Activated CD8-positive, alpha-beta memory T cell treated with anti-CD3 and anti-CD28 coated beads, Interleukin-2, amount 50 U/mL, for 4 hours (primary cell): ENCODE measurements at places on chromosomes 2 and 18.

GRCh38 chr2:118982039-118982438, 40.0 kb downstream of the MARCO start:
- DNase-seq = no peak

GRCh38 chr2:106030287-106031268, 163.5 kb downstream of the UXS1 start:
- no peak for DNase-seq

- DNase-seq = no peak
Observed at GRCh38 chr18:57844319-57844718, 41.2 kb upstream of the ATP8B1 start.

- no peak for DNase-seq
Observed at GRCh38 chr2:62527478-62528210, 21.6 kb upstream of the TMEM17 start.

GRCh38 chr2:3664118-3664517, 6.1 kb downstream of the ALLC start:
- no peak for DNase-seq

DNA sequence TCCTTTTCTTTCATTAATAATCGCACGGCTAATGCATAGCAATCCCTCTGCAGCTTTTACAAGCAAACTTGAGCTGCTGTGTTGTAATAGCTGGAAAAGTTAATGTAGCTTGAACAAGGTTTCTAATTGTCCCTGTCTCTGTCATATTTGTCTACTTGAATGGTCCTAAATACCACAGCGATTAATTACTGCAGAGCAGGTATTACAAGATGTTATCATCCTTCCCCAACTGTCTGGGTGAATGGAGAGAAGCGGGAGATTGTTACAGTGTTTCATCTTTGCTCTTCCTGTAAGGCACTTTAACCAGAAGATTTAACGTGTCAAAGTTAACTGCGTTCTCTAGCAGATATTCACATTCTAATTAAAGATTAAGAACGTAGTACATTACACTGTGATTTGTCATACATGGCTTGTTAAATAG, 422.2 kb upstream of the POU3F3 start:
- DNase-seq = no peak

- no peak for DNase-seq
Observed at GRCh38 chr2:159551806-159552205, 64.5 kb downstream of the BAZ2B start.

- no peak for DNase-seq
Observed at GRCh38 chr2:149661844-149662243, 74.3 kb upstream of the MMADHC start.

DNA sequence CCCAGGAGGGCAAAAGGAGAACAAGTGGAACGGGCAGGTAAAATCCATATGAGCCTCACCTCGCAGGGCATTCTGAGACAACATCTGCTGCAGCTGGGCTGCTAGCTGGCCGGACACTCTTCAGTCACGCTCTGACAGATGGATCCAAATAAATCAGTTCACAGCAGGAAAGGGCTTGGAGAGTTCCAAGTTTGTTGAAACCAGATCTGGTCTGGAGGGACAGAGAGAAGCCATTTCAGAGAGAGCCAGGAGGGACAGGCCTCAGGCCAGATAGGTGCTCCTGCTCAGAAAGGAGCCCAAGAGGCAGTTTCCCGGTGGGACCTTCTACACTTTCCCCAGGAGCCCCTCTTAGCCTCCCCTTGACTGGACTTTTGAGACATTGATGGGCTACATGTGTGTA, 28.2 kb upstream of the TNP1 start:
- no peak for DNase-seq

DNA sequence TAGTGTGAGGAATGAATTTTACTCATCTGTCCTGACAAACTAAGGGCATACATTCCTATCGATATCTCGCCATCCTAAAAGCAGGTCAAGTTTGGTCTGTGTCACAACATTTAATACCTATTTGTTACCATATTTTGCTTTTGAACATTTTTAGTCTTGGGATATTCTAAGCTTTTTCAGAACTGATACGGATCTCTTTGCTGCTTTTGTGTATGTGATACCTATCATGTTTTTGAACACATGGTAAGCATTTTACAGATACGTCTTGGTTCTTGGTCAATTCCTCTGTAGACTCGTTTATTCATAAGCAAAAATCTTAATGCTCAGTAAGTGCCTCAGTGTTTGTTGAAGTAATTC, 592 bp downstream of the ZNF397 start:
- DNase-seq = no peak
